Colonic mucosa (tissue), 4 donors: ENCODE measurements at places on chromosomes 7 and 10. TPM values are rescaled to one million over a fixed set of nuclear protein-coding genes. Genes with fewer than 3 reads are reported as not detected.

ADARB2 gene
- 0.19 TPM for total RNA-seq

DNA sequence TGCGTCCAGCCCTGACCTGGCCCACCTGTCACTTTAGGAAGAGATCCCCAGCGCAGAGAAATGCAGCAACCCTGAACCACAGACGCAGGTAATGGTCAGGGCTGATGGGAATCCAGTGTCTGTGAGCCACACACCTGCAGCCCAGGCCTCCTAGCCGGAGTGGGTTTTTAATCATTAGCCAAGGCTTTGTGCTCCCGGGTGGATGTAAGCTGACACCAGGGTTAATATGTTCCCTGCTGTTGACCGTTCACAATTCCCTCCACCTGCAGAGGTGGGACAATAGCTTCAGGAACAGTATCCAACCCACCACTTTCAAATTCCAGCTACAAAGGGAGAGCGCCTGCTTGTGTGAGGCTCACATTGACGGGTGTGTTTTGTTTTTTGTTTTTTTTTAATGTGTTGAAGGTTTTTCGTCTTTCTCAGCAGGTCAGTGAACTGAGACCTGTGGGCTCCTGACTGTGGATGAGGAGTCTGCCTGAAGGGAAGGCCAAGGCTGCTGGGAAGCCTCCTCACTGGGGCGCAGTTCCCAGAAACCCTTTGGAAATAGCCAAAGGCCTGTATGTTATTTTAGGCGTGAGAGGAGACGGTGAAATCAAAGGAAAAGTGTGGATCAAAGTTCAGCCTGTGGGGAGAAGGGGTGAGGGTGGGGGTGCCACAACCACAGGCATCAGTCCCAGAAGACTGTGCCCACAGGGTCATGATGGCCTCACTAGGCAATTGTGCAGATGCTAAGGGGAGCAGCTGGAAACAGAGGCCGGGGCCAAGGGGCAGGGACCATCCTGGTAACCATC lies 111.1 kb downstream of the TNS3 start:
- H3K27ac ChIP-seq, result peak overlapping the region; percentile 43
- H3K27me3 ChIP-seq, result no peaks in the 10 kb centered on the region
- peak; percentile 73 for DNase-seq
- H3K4me1 ChIP-seq, result peaks cover 6% of the 10 kb centered on the region
- no peaks in the 10 kb centered on the region for H3K36me3 ChIP-seq
- no peak overlapping the region for H3K4me3 ChIP-seq

GRCh38 chr10:128896963-128897362 lies 570.1 kb upstream of the MGMT start:
- no peaks in the 10 kb centered on the region for H3K36me3 ChIP-seq
- no peak overlapping the region for H3K4me3 ChIP-seq
- no peaks in the 10 kb centered on the region for H3K27me3 ChIP-seq
- no peak for DNase-seq
- H3K4me1 ChIP-seq, result no peaks in the 10 kb centered on the region
- no peak overlapping the region for H3K27ac ChIP-seq

ZNF735 gene
- not detected for total RNA-seq

DNA sequence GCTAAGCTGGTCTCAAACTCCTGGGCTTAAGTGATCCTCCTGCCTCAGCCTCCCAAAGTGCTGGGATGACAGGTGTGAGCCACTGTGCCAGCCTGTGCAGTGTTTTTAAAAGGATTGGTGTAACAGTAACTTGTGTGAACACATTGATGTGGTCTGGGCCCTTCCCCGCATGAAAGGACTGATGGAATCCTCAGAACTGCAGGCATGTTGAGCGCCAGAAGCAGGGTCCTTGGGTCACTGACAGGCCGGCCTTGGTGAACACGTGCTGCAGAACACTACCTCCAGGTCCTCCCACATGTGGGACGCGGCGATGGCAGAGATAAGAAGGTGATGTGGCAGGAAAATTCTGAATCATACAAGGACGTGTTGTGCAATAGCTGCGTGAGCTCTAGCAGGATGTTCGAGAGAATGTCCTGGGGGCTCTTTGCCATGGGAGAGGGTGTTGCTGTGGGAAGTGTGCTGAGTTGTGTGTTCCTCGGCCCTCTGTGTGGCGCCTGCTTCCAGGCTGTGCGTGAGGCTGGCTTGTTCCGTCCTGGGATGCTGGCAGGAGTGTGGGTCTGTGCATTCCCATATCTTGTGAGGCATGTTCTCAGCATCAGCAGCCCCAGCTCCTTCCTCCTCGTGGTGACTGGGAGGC lies 68.2 kb downstream of the DNAJB6 start:
- no peaks in the 10 kb centered on the region for H3K27me3 ChIP-seq
- no peaks in the 10 kb centered on the region for H3K36me3 ChIP-seq
- no peak for DNase-seq
- no peak overlapping the region for H3K4me3 ChIP-seq
- H3K27ac ChIP-seq, result no peak overlapping the region

- no peak overlapping the region for H3K4me3 ChIP-seq
- H3K4me1 ChIP-seq, result no peaks in the 10 kb centered on the region
- no peak for DNase-seq
- H3K27ac ChIP-seq, result no peak overlapping the region
- H3K27me3 ChIP-seq, result no peaks in the 10 kb centered on the region
These were observed 51.5 kb upstream of the OSBPL3 start for GRCh38 chr7:25031432-25031831.

DNA sequence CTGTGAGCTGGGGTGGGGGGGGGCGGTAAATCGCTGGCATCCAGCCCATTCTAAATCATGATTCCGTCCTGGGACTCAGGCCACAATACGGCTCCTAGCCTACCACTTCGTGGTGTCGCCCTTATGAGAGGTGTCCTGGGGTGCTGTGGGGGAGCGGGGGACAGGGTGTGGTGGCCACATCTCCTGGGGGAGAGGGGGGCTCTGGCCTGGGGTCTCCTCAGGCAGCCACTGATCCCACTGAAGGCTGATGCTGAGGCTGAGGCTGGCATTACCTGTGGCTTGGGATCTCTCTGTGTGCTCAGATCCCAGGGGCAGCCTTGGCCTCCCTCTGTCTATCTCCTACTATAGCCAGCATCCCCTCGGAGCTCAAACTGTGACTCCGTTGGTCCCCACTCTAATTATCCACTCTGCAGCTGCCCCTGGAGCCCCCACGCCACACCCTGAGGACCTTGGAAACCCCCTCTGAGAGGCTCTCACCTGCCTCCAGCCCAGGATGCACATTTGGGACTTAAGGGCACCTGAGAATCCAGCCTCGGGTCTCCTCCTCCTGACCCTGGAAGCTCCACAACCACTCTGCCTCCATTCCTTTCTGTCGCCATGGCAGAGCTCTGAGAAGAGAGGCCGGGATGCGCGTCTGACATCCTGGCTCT lies 249.3 kb upstream of the TCERG1L start:
- no peak overlapping the region for H3K4me3 ChIP-seq
- no peaks in the 10 kb centered on the region for H3K27me3 ChIP-seq
- DNase-seq, result no peak

PAX4 gene
- total RNA-seq, result 0.88 TPM

- DNase-seq, result no peak
- H3K27me3 ChIP-seq, result no peaks in the 10 kb centered on the region
- no peak overlapping the region for H3K4me3 ChIP-seq
- no peaks in the 10 kb centered on the region for H3K36me3 ChIP-seq
- no peaks in the 10 kb centered on the region for H3K4me1 ChIP-seq
- no peak overlapping the region for H3K27ac ChIP-seq
These were observed 53.9 kb downstream of the MYL10 start for GRCh38 chr7:101575168-101575567.

- no peak overlapping the region for H3K27ac ChIP-seq
- no peaks in the 10 kb centered on the region for H3K27me3 ChIP-seq
These were observed 33.9 kb downstream of the ANXA8 start for GRCh38 chr10:47449979-47450378.

DNA sequence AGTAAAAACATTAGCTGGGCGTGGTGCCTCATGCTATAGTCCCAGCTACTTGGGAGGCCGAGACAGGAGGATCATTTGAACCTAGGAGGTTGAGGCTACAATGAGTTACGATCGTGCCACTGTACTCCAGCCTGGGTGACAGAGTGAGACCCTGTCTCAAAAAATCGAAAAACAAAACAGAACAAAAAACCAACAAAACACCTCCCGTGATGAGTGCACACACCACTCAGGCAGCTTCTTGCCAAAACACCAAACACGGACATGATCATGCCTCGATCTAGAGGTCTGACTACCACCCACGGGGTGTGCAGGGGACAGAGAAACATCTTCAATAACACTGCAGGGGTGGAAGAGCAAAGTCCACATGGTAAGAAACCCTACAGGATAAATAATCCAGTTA lies 44.4 kb downstream of the AMZ1 start:
- no peak for DNase-seq
- no peak overlapping the region for H3K4me3 ChIP-seq
- no peaks in the 10 kb centered on the region for H3K27me3 ChIP-seq
- no peaks in the 10 kb centered on the region for H3K4me1 ChIP-seq
- no peaks in the 10 kb centered on the region for H3K36me3 ChIP-seq

DNA sequence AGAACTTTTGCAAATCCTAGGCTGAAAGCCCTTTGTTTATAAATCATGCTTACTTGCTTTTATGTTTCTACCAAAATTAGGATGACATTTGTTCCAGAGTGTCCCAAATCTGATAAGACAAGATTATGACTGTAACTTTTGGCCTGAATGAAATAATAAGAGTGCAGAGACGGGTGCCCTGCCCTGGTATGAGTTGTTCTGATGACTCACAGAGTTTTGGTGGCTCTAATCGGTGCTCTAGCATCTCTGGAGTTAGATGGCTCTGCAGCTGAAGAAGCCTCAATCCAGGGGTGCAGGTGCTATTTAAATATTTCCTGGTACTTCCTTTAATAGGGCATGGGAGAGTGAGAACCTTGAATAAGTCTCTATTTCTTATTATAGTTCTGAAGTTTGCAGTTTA lies 102.2 kb upstream of the ELMO1 start:
- no peak overlapping the region for H3K4me3 ChIP-seq
- no peaks in the 10 kb centered on the region for H3K36me3 ChIP-seq
- H3K27me3 ChIP-seq, result no peaks in the 10 kb centered on the region
- DNase-seq, result no peak

GTPBP10 gene
- total RNA-seq, result 28.6 TPM

LRMDA gene
- 5.2 TPM for total RNA-seq

GRCh38 chr10:14459665-14460064 lies 128.9 kb upstream of the FRMD4A start:
- H3K36me3 ChIP-seq, result no peaks in the 10 kb centered on the region
- DNase-seq, result no peak
- no peaks in the 10 kb centered on the region for H3K27me3 ChIP-seq
- H3K27ac ChIP-seq, result no peak overlapping the region

TMEM236 gene
- 57.4 TPM for total RNA-seq

GRCh38 chr10:21078410-21079329 lies 181.6 kb upstream of the NEBL start:
- DNase-seq, result peak; percentile 65
- no peaks in the 10 kb centered on the region for H3K36me3 ChIP-seq
- H3K27ac ChIP-seq, result no peak overlapping the region
- H3K4me3 ChIP-seq, result no peak overlapping the region

PDZD7 gene
- 0.42 TPM for total RNA-seq

DNA sequence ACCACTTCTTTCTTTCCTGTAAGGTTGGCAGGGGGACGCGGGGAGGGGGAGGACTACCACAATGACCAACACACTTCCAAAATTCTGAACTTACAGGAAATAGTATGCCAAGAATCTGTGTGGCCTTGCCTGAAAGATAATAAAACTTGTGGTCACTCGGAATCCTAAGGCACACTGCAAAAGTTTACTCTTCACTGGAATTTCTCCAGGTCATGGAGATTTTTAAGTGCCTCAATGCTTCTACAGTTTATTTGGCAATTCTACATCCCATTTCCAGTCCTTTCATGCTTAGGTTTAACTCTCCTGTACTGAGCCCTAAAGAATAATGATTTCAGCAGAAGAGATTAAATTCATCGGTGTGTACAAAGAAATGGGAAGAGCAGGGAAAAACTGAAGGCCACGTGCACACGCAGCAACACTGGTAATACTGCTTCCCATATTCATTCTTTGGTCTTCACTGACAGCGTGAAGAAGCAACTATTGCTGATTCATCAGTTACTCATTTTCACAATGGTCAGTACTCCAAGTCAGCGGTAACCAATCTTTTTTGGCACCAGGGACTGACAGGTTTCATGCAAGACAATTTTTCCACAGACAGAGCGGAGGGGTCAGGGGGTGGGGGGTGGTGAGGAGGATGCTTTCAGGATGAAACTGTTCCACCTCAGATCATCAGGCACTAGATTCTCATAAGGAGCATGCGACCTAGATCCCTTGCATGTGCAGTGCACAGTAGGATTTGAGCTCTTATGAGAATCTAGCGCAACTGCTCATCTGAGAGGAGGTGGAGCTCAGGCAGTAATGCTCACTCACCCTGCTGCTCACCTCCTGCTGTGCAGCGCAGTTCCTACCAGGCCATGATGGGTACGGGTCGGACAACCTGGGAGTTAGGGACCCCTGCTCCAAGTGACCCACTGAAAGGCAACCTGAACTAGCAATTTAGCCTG lies 9.8 kb downstream of the LARP4B start:
- H3K4me3 ChIP-seq, result no peak overlapping the region
- DNase-seq, result no peak
- H3K4me1 ChIP-seq, result peaks cover 11% of the 10 kb centered on the region
- no peak overlapping the region for H3K27ac ChIP-seq

TMEM196 gene
- total RNA-seq, result not detected

- no peaks in the 10 kb centered on the region for H3K36me3 ChIP-seq
- no peak overlapping the region for H3K4me3 ChIP-seq
- no peaks in the 10 kb centered on the region for H3K27me3 ChIP-seq
- H3K27ac ChIP-seq, result no peak overlapping the region
These were observed 145.4 kb downstream of the ARHGAP22 start for GRCh38 chr10:48459270-48460150.

POLR2J2 gene
- total RNA-seq, result 12.8 TPM

DNA sequence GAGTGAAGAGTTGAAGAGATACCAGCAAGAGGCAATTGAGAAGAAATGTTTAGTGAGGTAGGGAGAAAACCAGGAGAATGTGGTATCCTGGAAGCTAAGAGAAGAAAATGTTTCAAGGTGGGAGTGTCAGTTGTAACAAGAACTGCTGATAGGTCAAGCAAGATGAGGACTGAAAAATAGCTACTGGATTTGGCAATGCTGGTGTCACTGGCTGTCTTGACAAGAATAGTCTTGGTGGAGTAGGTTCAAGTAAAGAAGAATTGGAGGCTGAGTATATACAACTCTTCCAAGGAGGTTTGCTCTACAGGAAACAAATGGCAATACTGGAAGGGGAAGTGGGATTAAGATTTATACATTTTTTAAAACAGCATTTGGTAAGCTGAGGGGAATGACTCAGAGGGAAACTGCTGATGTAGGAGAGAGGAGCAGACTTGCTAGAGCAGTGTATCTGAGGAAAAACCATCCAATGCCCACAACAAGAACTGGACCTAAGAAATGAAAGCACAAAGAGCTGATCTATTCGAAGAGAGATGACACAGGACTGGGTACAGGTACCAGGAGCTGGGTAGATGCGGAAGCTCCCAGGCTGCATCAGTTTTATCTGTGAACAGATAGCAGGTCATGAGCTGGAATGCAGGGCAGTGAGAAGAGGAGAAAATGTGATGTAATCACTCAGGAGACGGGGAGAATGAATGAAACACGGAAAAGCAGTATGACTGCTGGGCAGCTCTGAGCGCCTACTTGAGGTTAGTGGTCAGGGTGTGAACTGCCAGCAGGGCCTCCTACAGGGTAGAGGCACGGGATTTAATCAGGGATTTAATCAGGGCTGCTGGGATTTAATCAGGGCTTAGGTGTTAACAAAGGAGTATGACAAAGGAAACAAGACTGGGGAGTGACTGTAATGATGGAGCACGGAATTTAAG lies 34.5 kb downstream of the FAM25A start:
- no peak overlapping the region for H3K4me3 ChIP-seq
- H3K4me1 ChIP-seq, result no peaks in the 10 kb centered on the region
- peaks cover 8% of the 10 kb centered on the region for H3K36me3 ChIP-seq
- no peak for DNase-seq
- no peaks in the 10 kb centered on the region for H3K27me3 ChIP-seq
- no peak overlapping the region for H3K27ac ChIP-seq

COMTD1 gene
- total RNA-seq, result 117 TPM

SPDYE5 gene
- total RNA-seq, result not detected
